Stimulated activated CD8-positive, alpha-beta memory T cell treated with anti-CD3 and anti-CD28 coated beads, Interleukin-4, amount 100 ng/mL, for 24 hours (primary cell): ENCODE measurements at places on chromosomes 4 and X.

- DNase-seq: no peak
Measured at GRCh38 chr4:153365003-153365402, 20.5 kb downstream of the MND1 start.

GRCh38 chr4:121227341-121227792 is 63.2 kb upstream of the TNIP3 start:
- DNase-seq: no peak

DNA sequence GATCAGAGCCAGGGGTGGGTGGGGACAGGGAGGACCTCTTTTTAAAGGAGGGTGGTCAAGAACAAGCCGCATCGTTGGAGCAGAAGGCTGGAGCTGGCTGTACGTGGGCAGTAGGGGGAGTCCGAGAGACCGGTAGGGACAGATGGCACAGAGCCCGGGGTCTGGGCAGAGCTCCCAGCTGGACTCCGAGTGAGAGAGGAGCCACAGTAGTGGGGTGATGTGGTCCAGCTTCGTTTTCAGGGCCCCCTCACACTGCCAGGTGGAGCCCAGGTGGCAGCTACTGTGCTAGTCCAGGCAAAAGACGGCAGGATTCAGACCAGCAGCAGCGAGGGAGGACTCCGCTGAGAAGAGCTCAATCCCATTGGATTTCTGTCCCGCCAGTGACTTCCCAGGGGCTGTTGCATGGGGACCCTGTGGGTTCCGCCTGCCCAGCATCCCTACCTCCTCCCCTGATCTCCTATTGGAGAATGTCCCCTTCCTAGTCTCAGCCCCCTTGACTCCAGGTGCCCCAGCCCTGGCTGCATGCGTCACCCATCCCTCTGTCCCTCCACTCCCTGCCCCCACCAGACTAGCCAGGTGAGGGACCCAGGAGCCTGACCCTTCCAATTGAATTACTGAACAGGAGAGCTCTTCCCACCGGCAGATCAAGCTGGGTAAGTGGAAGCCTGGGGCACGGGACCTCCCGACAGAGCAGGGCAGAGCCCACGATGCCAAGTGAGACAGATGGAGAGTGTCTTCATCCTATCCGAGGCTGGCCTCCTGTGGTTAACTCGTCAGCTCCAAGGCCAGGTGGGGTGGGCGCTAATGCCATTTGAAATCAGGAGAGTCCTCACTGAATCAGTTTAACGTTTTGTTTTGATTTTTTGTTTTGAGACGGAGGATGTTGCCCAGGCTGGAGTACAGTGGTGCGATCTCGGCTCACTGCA is 2.9 kb downstream of the ARHGAP4 start:
- no peak for DNase-seq

- no peak for DNase-seq
Measured at GRCh38 chrX:10892621-10893225, 218.4 kb upstream of the HCCS start.

DNA sequence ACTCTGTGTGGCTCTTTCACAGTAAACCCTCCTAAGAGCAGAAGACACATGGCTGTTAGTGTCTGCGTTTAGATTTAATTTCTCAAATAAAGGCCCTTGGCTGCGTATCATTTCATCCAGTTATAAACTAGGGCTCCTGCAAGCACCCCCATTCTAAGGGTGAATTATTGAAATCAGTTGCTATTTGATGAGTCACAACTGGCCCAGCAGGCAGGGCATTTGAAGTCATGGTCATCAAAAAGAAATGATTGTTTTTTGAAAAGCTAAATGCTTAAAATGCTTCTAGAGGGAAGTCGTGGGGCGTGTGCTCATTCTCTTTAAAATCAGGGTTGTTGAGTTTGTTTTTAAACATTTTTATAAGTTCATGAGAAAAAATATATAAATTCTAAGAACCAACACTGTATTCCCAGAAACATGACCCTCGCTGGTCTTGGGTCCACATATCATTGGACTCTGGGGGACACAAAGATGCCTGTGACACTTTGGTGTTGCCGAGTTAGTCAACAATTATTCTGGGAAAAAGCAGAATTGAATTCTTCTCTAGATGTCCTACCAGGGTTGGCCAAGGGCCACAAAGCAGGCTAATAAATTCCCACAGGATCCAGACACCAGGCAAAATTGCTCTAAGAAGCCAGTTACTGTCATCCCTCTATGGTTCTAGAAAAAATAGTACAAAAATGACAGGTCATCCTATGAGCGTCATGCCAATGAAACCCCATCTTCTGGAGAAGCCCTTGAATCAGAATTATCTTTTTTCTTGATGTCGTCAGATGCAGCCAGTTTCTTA is 99.5 kb upstream of the MYOZ2 start:
- no peak for DNase-seq

DNA sequence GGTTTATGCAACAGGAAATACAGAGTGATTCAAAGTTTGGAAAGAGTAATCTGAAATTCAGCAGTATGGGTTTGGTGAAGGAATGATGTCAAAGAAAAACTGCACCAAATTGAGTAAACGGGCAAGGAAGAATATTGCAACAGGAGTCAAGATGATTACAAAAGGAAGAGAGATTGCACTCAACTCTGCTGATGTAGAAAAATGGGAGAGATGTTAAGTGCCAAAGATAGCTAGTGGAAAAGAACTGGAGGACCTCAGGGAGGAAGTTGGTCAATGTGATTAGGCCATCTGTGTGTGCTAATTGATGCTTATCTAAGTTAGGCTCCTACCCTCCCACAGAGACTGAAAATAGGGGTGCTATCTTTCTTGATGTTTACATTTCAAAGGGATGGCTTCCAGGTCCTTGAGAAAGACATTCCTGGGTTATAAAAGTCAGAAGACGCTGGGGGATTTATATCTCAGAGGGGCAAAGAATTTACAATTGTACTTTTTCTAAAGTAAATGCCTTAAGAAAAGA is 167.4 kb upstream of the FAM47A start:
- no peak for DNase-seq

DNA sequence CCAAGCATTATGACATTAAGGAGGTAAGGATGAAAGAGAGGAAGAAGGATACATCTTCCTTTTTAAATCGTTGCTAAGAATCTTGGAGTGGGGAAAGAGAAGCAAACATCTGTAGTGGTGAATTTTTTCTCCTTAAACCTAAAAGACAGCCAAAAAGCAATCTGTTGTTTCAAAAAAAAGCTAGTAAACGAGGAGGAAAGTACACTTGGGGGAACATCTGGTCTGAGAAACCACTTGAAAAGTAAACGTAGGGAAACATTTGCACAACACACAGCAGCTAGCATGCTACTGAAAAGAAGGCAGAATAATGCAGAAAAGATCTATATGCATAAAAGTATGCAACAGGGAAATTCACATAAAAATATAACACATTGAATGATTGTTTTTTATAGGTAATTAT is 1485.6 kb downstream of the PCDH19 start:
- no peak for DNase-seq

GRCh38 chr4:99339172-99339571 is 13.4 kb downstream of the ADH1C start:
- no peak for DNase-seq

DNA sequence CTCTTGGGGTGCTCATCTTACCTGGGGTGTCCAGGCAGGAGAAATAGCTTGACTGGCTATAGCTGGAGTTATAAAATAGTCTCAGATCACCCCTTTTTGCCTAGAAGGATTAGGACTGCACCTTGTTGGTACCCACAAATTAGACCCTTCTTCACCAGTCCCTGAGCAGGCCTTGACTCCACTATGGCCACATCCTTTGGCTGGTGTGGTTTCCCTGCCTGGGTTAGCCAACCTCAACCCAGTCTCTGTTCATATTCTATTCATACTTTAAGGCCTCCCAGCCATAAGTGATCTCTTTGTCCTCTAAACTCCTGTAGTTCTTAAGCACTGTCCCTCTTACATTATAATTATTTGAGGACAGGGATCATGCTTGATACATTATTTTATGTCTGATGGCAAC is 69.4 kb downstream of the ARX start:
- no peak for DNase-seq

DNA sequence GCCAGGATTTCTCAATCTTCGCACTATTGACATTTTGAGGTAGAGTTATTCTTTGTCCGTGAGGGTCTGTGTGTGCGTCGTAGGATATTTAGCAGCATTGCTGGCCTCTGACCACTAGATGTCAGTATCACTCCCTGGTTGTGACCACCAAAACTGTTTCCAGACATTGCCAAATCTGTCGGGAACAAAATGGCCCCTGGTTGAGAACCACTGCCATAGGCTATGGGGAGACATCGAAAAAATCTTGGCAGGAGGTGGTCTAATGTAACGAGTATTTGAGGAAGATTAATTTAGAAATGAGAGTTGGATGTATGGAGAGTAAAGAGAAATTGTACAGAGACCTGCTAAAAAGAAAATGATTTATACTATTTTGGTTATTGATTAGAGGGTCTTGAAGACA is 108.4 kb downstream of the DOCK11 start:
- peak; percentile 4 for DNase-seq

GRCh38 chrX:16436348-16437188 is 213.4 kb upstream of the S100G start:
- DNase-seq: peak; percentile 49

- no peak for DNase-seq
Measured at GRCh38 chr4:152062936-152063620, 302.3 kb upstream of the GATB start.

GRCh38 chrX:67044029-67044653 is 405.3 kb upstream of the EDA2R start:
- DNase-seq: no peak

GRCh38 chrX:41332408-41333002 is 1.5 kb upstream of the DDX3X start:
- peak; percentile 15 for DNase-seq

- no peak for DNase-seq
Measured at GRCh38 chrX:115525486-115525885, 35.5 kb upstream of the PLS3 start.

GRCh38 chr4:84362896-84363655 is 136.0 kb downstream of the NKX6-1 start:
- DNase-seq: no peak

- no peak for DNase-seq
Measured at GRCh38 chr4:103720661-103721060, 876 bp upstream of the TACR3 start.

DNA sequence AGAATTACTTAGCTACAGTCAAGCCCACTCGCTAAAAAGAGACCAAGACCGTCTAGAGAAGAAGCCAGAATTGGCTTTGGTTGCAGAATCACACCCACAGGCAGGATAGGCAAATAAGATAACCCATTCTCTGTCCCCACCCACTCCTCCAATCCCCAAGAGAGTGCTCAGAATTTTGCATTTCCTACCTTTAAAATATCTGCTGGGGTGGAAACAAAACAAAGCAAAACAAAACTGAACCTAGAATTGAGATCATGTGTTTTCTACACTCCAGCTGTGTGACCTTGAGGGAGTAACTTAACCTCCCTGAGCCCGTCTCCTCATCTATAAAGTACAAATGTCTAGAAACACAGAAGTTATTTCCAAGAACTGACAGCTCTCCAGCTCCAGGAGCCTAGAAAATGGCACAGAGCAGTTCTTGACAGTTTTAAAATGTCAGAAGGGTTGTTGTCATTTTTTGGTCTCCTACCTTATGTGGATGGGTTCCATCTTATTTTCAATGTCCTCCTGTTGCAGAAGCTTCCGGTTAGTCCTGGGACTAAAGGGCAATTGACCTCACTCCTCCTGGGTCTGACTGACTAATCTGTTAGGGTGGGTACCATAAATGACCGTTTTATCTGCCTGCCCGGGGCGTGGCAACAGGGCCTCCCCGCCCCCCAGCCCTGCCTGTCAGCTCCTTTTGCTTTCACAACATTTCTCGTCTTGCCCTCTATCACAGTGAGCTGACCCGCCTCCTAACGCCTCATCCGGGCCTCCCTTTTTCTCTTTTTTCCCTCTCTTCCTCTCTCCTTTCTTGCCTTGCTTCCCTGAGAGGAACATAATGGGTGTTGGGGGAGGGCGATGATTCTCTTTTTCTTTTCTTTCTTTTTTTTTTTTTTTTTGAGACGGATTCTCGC is 114.0 kb downstream of the RBM47 start:
- no peak for DNase-seq

DNA sequence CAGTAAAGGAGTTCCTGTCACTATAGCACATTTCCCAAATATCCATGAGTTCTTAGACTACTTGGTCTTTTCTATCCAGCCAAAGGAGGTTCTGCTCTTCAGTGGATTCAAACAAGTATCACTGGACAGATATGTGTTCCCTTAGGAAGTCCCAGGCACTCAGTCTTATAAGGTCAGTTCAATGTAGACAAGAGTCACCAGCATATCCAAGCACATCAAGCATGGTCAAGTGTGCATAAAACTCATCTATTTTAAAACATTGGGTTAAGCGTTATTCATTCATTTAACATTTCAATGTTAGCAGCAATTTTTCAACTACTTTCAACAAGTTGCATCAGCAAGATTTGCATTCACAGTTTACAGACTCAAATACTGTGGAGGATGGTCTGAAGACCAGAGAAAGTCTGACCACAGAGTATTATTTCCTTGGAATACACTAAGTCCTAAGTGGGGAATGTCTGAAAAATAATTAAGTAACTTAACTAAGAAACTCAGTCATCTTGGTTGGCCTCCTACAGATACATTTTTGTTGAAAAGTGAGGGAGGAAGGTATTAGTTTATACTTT is 630.5 kb upstream of the IGFBP7 start:
- no peak for DNase-seq

DNA sequence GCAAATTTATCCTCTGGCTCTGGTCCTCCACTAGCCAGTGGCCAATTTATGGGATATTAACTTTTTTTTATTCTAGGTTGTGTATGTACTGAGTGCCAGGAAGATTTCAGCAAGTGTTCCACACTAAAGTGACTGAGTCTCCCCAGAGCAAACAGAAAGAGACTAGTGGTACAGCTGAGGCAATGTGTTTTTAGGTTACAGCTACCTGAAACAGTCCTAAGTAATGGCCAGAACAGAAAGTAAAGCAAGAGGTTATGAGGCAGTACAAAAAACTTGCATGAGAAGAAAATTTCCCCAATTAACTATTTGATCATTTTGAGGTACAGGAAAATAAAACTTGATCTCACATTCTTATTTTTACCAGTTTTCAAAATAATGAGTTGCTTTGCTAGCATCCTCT is 31.2 kb downstream of the PRDM8 start:
- no peak for DNase-seq

DNA sequence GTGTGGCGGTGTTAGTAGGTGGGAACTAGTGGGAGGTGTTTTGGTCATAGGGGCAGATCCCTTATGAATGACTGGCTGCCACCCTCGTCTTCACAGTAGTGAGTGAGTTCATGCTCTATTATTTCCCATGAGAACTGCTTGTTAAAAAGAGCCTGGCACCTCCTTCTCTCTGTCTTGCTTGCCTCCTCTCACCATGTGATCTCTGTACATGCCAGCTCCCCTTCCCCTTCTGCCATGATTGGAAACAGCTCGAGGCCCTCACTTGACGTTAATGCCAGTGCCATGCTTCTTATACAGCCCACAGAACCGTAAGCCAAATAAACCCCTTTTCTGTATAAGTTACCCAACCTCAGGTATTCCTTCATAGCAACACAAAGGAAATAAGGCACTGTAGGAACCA is 21.7 kb downstream of the PNMA6F start:
- DNase-seq: no peak
